ENCODE measurements at places on chromosomes 4 and X.

GRCh38 chr4:633406-633805, 8.0 kb downstream of the PDE6B start:
- DNase-seq: no peak

- DNase-seq: no peak
These were observed 918.7 kb upstream of the POU3F4 start for GRCh38 chrX:82589410-82589809.

GRCh38 chrX:49039598-49040375, 3.4 kb downstream of the TFE3 start:
- DNase-seq: peak; percentile 29

DNA sequence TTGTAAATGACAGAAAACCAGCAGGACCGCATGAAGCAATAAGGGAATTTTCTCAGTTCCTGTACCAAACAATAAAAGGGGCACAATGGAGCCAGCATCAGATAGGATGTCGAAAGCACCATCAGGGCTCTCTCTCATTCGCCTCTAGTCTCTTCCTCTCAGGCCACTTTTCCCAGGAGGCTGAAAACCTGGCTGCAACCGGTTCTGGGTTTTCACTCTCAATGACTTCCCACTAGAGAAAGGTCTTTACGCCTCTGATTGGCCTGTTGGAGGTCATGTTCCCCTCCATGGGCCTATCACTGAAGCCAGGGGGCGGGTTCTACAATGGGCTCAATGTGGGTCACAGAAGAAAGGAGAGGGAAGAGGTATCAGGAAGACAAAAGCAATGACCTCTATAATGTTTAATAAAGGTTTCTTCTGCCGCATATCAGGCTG, 29.3 kb downstream of the ZNF827 start:
- no peak for DNase-seq

Data from stimulated activated CD8-positive, alpha-beta memory T cell treated with anti-CD3 and anti-CD28 coated beads, Interleukin-4, amount 100 ng/mL, for 4 hours (primary cell).